ENCODE measurements at places on chromosomes 5 and 9.

GRCh38 chr9:71819115-71819739 lies 50.9 kb upstream of the CEMIP2 start:
- peak; percentile 40 for DNase-seq

- DNase-seq, result no peak
Observed at GRCh38 chr9:6239694-6240093, 24.1 kb downstream of the IL33 start.

DNA sequence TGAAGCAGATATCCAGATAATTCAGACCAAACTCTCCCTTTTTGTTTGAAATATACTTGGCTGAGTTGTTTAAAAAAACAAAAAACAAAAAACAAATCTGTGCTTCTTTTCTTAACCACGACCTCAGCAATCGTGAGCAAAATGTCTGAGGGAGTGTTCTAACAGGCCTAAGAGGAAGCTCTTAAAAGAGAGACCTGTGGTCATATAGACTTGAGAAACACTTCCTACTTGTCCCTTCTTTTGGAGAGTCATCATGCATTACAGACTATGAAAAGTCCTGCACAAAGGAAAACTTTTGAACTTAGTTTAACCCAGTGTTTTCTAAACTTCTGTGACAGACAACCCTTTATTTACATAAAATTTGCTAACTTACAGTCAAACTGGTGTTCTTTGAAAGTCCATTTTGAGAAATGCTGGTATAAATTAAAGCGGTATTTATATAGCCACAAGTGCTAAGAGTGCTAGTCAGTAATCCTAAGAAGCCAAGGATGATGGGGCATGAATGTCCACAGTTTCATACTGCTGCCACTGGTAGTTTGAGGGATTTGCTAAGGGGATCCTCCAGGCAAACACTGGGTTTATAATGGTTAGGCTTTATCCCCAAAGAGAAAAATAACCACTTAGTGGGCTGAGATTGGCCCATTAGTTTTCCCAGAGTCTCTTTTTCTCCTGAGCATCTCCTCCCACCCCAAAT lies 199.8 kb downstream of the LRRC70 start:
- DNase-seq, result no peak

GRCh38 chr5:108276187-108277050 lies 105.5 kb downstream of the FBXL17 start:
- no peak for DNase-seq

DNA sequence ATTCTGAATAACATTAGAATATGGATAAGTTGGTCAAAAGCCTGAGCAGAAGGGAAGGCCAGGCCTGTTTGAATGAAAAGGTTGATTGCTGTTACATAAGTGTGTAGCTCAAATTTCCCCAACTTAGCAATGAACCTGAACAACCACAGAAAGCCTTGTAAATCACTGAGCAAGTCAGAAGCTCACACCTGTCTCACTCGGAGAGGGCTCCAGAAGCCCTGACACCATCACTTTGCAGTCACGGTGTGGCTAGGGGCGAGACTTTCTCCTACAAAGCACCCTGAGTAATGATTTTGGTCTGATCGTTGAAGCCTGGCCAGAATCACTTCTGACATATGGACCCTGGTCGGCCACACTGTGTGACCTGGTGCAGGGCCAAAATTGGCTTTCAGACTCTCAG lies 62.0 kb downstream of the MTX3 start:
- DNase-seq, result no peak

GRCh38 chr9:73402081-73403028 lies 250.7 kb downstream of the ANXA1 start:
- no peak for DNase-seq

DNA sequence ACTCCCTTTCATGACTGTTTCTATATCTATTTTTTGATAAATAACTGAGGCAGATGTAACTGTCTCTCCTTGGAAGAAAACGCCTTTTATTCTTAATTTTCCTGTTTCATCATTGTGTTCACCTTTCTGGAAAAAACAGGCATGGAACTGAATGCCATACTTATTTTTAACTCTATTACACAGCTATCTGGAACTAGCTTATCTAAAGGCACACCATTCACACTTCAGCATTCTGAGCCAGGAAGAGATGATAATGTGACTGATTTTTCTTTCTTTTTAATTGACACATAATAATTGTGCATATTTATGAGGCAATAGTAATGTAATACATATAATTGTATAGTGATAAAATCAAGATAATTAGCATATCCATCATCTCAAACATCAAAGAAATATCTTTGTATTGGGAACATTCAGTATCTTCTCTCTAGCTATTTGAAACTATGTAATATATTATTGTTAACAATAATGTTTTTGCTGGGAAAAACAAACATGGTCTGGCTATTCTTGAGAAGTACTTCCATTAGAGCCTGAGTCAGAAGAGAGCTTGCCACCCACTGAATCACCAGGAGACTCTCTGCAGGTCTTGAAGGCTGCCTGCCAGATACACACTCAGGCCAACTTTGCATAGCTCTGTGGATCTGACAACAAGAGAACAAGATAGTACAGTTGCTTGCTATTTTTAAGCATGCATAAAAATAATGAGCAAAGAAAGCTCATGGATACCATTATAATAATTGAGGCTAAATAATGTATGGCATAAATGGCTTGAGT lies 501.0 kb upstream of the EDIL3 start:
- no peak for DNase-seq

- DNase-seq, result no peak
Observed at GRCh38 chr5:6781716-6782115, 68.5 kb downstream of the TENT4A start.

DNA sequence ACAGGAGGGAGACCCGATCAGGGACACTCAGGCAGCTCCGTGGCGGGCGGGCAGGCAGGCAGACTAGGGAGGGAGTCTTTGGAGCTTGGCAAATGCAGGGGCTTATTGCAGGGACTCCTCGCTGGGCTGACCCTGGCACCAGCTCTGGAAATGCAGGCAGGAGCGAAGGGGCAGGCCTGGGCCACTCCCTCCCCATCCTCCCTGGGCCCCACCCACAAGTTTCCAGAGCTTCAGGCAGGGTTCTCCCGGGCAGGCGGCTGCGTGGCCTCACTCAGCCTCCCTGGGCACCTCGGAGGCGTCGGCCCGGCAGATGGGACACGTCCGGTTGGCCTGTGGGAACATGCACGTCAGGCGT lies 8.5 kb downstream of the RNF44 start:
- no peak for DNase-seq

- no peak for DNase-seq
Observed at GRCh38 chr5:1331861-1332405, 13.0 kb downstream of the CLPTM1L start.

DNA sequence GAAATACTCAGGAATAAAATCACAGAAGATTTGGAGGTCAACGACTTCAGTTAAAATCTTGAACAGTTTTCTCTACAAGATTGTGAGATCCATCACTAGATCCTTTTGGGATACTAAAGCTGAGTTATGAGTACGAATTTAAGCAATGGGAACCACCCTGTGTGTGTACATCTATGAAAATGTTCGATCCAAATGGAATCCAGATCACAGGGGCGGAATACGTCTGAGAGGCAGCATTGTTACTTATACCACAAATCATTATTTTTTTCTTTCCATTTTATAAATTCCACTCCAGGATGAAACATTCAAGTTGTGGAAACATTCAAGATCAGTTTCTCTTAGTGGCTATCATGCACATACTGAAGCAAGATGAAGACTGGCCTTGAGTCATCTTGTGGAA lies 239.3 kb upstream of the PAPPA start:
- DNase-seq, result no peak

- DNase-seq, result peak; percentile 24
Observed at GRCh38 chr5:24232929-24233498, 411.8 kb downstream of the CDH10 start.

DNA sequence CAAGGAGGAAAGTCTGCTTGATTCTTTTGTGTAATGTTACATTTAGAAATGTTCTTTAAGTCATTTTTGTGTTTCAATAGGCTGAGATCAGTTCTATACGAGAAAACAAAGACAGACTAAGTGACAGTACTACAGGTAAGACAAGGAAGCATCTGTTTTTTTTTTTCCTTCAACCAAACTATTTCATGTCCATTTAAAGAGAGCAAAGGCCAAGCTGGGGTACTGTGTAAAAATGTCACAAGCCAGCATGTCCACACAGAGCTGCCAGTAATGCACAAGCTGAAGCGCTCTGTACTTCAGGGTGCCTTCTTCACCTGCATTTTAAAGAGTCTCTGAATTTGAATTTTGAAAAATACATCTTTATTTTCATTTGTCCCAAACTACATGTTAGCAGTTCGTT lies 20.2 kb upstream of the TTC23L start:
- no peak for DNase-seq

GRCh38 chr5:98065261-98065909 lies 708.1 kb upstream of the RGMB start:
- DNase-seq, result no peak

DNA sequence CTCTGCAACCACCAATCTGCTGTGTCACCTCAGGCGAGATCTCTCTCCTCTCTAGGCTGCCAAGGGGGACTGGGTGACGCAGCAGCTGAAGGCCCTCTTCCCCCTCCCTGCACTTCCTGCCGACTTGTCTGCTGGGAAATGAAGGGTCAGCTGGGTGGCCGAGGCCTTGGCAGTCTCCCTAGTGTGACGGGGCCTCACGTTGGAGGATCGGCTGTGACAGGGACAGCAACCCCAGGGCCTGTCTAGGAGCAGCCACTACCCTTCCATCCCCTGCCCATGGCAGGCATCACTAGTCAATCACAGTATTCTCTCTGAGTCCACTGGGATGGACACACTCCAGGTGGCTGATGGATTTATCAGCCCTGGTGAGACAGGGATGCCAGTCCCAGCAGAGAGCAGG lies 107.3 kb upstream of the SARDH start:
- DNase-seq, result no peak

DNA sequence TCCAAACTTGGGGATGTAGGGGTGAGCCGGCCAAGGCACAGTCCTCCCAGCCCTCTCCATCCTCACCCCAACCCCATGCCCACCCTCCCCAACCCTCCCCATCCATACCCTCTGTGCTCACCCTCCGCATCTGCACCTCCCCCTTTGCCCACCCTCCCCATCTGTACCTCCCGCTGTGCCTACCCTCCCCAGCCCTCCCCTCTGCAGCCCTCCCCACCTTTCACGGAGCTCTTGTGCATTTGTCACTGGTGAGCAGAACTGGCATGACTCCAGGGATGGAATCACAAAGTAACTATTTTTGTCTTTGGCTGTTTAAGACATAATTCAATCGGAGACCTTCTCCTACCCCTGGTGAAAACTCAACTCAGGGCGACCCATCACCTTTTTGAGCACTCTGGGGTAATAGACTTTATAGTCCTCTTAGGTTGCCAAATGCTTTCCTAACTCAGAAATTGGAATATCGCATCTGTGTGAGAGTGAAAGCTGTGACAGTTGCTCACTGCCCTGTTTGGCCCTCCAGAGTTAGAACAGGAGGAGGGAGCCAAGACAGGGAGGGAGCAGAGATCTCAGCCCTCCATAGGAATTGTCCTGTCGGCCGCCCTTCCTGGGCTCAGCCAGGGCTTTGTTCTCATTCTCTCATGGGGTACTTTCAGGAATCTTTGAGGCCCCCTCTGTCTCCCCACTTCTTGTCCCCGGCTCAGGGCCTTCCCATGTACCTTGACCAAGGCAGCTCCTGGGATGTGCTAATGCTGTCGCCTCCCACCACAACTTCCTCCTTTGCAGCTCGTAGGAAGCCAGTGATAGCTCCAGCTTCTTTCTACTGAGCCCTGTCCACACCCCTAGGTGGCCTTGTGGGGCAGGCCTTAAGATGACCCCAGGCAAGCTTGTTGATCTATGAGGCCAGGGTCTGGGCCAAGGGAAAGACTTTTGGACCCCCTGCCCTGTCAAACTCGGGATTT lies 36.2 kb downstream of the OTULIN start:
- no peak for DNase-seq

DNA sequence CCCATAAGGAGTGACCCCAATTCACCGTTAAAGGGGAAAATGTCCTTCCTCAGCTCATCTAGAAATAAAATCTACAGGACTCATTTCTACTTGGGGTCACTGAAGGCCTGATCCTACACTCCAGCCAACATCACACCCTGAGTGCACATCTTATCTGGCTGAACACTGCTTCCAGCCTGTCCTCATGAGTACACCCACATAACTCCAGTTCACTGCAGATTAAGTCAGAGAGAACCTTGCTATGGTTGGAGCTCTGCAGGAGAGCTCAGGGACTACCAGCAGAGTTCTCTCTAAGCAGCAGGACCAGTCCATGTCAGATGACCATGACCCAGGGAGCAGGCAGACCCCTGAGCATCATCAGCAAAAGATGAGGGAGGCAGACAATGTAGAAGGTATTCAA lies 126.9 kb upstream of the MAP3K1 start:
- no peak for DNase-seq

- DNase-seq, result no peak
Observed at GRCh38 chr9:133484671-133485437, 6.0 kb upstream of the SLC2A6 start.

GRCh38 chr9:70111042-70111602 lies 67.5 kb downstream of the MAMDC2 start:
- DNase-seq, result peak; percentile 58
